Left hindlimb (tissue), 1 donor: ENCODE measurements at places on chromosomes 3 and 15.

DNA sequence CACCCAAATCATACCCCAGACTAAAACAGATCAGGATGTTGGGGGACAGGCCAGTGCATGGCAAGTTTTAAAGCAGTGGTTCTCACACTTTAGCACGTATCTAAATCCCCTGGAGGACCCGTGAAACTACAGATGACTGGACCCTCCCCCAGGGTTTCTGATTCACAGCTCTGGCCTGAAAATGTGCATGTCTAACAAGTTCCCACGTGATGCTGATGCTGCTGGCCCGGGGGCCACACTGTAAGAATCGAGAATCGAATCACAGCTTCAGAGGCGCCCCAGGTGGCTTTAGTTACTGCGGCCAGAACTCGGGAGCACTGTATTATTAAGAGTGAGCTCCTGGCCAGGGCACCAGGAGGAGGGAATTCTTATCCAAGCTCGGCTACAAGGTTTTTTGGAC, 11.6 kb downstream of the ADAMTS17 start:
- DNase-seq, result no peak

GRCh38 chr3:135155228-135155627, 360.2 kb downstream of the EPHB1 start:
- DNase-seq, result no peak

GRCh38 chr3:137990427-137990826, 19.5 kb upstream of the CLDN18 start:
- DNase-seq, result no peak

DNA sequence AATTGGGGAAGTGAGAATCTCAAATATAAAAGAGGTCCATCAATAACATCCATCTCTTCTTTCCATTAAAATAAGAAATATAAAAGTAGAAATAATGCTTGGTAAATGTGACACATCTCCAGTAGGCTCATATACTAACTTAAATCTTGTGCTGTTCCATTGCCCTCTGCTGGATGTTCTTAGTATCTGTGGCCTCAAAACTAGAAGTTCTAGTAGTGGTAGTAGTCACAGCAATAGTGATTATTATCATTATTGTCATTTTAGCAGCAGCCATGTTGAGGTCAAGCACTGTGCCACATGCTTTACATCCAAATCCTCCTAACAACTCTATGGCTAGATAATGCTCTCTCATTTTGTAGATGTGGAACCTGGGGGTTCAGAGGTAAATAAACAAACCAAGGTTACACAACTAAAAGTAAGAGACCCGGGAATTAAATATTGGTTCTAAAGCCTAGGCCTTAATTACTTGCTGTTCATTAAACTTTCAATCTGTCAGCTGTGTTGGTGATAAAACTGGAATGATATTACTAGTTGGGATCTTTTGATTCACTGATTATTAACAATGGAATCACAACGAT, 20.2 kb upstream of the BTLA start:
- DNase-seq, result no peak

DNA sequence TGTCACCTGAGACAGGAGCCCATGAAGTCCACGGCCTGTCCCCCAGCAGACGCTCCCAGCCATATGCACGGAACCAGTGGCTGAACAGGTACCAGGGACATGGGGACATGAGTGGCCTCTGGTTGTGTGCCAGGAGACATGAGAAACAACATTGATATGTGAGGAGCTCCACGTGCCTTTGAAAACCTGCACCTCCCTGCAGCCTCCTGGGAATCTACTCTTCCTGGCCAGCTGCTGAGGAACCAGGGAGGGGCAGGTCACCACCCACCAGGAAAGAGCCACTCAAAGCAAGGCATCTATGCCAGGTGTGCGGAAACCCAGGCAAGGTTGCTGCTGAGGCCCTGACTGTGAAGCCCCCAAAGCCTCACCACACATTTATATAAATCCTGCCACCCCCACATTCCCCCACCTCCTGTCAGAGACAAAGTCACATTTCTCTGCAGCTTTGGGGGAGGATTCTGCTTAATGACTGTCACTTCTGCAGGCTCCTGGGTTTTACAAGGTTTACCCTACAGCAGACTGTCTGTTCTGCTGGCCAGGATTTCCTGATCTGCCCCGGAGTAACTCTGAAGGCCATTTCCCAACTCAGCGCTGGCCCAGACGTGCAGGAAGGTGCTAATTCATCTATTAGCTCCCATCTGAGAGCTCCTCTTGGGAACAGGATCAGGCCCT, 110.8 kb downstream of the ADCY5 start:
- DNase-seq, result peak; percentile 13

GRCh38 chr3:48187579-48188265, 495 bp downstream of the CDC25A start:
- DNase-seq, result peak; percentile 86

GRCh38 chr3:40574661-40575060, 49.9 kb downstream of the ZNF621 start:
- DNase-seq, result no peak

DNA sequence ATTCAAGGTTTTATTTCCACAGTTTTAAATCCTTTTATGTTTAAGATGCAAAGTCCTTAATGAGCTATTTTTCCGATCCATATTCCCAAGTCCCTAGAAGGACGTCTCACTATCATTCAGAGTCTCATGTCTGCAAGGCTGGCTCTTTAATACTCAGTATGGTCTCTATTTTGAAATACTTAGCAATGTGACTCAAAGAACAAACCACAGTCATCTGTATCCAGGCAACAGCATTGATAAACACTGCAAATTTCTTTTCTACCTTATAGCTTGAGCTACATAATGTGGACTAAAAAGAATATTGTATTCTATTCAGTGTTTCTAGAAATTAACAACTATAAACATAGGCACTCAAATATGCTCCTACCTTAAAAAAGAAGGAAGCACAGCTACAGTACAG, 588.3 kb upstream of the NAALADL2 start:
- DNase-seq, result no peak

DNA sequence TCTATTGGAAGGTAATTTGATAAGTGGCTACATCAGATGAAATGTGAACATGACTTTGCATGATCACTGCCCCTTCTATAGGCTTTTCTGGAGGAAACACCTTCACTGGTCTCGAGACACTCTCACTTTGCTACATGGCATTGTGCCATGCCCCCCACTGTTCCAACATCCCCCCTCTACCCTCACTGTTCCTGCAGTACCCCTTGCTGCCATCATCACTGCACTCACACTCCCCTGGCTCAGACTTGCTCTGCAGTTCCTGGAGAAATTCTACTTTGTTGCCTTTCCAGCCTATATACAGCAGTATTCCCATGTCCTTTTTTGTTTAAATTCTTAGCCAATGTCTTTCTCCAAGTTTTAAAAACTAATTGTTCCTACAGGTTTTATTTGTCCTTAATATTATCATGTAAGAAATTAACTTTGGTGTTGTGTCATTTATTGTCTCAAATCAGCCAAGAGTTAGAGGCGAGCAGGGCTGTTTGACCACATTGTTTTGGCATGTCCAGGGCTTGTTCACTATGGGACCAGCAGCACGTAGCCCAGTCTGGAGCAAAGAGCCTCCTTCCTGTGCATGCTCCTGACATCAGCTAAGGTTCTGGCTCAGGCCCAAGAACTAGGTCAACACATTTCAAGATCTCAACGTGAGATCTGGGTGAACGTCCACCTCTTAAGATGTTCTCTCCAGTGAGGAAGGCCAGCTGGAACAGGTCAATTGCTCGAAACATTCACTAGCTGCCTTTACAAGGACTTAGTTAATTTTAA, 246.4 kb downstream of the SLC9A9 start:
- DNase-seq, result no peak

GRCh38 chr3:56339244-56339643, 129.0 kb downstream of the ERC2 start:
- DNase-seq, result no peak

DNA sequence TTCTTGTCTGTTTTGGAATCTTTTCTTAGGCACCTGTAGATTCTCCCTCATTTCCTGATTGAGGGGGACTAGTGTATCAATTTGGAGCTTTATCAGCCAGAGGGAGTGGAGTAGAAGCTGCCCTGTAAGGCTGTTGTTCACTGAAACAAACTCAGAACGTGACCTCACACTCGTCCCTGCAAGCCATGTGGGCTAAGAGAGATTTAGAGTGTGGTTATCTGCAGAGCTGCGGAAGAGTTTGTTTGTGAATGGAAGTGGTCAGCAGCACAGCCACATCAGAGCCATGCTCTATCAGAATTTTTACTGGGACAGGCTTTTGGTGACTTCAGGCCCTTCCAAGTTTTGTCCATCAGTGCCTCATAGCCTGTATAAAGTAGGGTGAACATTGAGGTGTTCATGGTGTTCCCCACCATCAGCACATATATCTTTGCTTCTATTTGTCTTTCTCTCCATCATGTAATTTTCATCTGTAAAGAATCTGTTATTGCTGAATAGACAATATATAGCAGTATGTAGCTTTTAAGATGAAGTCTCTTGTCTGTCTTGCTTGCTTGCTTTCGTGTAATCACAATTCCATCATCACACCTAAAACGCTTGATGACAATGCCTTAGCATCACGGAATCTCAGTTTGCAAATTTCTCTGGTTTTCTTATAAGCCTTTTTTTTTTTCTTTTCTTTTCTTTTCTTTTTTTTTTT, 37.0 kb downstream of the LARS2 start:
- DNase-seq, result no peak

- DNase-seq, result no peak
Observed at GRCh38 chr3:38648659-38649499, 608 bp downstream of the SCN5A start.

- no peak for DNase-seq
Observed at GRCh38 chr3:172853921-172854666, 103.6 kb downstream of the ECT2 start.

- no peak for DNase-seq
Observed at GRCh38 chr3:30659270-30660130, 53.1 kb downstream of the TGFBR2 start.

GRCh38 chr3:37223576-37223975, 49.2 kb upstream of the LRRFIP2 start:
- no peak for DNase-seq

GRCh38 chr3:119989981-119990655, 104.1 kb downstream of the GSK3B start:
- no peak for DNase-seq

DNA sequence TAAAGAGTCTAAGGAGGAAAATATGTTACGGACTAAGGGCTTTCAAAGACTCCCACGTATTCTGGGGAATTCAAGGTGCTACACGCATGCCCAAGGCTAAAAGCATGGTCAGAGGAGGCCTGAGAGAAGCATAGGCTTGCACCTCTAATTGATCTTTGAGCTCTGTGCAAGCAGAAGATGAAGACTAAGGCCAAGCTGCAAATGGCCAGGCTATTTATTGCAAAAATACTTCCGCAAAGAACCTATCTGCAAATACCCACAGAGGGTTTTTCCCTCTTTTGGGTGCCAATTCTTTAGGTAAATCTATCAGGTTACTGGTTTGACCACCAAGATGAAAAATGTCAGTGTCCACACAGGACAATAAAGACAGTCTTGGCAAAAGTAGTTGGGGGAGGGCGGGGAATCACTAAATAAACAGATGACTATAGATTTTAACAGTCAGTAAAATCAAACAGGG, 119.5 kb downstream of the STAG1 start:
- DNase-seq, result no peak

DNA sequence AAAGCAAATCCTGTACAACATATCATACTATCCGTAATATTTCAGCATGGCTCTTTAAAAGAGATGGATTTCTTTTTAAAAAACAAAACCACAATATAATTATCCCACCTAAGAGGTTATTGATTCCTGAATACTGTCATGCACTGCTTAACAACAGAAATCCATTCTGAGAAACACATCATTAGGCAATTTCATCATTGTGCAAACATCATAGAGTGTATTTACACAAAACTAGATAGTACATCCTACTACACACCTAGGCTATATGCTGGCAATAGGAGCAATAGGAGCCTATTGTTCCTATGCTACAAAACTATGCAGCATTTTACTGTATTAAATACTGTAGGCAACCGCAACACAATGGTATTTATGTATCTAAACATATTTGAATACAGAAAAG, 242.0 kb downstream of the NEK10 start:
- DNase-seq, result no peak

- no peak for DNase-seq
Observed at GRCh38 chr3:19527746-19528145, 379.4 kb downstream of the KCNH8 start.

DNA sequence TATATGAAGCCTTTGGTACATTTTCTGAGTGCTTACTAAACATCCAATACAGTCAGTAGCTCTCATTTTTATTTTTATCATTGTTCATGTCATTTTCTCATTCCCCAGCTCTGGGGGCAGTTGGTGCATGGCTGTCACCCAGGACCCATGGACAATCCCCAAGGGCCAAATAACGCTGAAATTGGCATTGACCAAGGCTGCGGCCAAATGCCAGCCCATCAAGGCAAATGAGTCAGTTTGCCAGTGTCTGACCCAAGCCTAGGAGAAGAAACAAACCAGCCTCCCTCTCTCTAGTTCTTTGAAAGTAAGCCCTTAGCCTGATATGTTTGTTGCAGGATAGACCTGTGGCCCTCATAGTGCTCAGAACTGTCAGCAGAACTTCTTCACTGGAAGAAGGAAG, 219.2 kb downstream of the THSD4 start:
- DNase-seq, result no peak

GRCh38 chr3:108124337-108125152, 33.7 kb upstream of the CD47 start:
- no peak for DNase-seq

DNA sequence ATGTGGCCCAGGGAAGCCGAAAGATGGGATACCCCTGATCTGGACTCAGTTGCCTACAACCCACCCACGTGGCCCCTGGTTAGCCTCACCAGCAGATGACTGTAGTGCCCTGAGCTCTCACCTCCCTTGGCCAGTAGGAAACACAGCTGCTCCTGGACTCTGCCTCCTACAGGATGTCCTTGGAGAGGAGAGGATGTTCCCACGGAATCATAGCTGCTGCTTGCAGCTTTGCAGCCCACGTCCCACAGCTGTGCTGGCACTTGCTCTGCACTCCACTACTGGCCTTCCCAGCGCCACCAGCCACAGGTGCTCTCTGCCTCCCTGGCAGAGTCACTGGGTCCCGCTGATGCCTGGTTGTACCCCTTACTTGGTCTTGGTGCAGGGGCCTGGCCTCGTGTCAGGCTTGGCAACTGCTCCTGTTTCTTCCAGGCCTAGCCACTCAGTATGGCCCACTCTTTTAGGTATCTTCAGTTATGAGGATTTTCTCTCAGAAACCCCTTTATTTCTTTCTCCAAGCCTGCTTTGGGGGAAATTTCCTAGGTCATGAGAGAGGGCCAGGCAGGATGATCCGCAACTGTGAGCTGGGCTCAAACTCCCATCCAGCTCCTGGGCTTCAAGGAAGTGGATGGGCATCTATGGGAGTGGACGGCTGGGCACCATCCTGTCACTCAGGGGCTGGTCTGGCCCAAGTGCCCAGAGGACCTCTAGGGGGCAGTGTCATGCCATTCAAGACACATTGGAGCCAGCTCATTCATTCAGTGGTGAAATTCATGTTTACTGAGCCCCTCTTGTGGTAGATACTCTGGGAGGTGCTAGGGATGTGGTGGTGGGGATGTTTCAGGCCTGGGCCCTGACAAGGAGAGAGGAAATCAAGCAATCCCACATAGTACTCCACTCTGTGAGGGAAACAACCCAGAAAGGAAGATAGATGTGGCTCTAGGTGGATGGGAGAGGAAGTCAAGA, 16.2 kb upstream of the VILL start:
- peak; percentile 69 for DNase-seq
